Iris pigment epithelial cell (primary cell): ENCODE measurements at places on chromosomes 6 and 20.

DNA sequence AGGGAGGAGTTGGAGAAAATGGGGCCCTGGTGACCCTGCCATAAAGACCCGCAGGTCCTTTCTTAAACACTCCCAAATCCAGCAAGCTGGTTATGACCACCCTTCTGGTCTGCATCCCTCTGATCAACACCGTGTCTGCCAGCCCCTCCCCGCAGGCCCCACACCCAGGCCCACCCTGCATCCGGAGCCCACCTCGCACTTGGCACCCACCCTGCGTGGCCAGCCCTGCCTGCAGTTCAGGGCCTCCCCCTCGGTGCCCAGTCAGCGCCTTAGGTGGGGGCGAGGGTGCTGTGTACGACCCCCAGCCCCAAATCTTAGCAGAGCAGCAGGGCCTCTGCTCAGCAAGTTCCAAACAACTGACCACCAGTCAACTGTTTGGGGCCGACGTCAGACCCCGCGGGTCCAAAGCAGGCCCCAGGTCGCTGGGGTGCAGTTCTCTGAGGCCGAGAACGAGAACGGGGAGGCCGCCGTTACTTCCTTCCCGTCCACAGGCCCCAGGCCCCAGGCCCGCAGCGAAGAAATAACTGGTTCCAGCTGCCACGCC, 1.2 kb downstream of the ACSS1 start:
- no peak for DNase-seq

GRCh38 chr20:34022151-34022838, 28.6 kb downstream of the RALY start:
- DNase-seq = peak; percentile 11

DNA sequence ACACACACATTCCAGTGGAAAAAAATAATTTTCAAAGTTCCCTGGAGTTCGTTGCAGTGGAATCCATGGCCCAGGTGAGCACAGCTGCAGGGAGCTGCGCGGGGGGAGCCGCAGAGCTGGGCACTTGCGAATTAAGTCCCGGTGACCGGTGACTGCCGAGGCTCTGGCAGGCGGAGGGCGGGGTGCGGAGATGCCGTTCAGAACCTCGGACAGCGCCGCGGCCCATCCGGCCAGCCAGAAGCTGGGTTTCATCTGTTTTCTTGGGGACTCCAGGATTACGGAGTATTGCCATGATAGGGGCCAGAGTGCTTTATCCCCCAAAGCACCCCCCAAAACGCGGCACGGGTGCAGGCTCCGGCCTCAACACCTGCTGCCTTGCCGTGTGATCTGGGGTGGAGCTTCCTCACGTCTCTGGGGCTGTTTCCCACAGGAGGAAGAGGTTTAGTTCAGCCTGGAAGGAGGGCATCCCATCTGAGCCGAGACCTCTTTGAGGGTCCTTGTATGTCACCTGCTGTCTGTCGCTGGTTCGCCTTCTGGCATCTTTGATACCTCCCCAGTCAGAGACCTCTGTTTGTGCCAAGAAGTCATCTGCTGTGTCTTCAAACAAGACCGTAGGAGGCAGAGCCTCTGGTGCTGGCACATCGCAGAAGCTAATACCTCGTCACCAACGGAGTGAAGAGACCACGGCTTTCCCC, 99.4 kb downstream of the YTHDF1 start:
- DNase-seq = peak; percentile 16

GRCh38 chr6:108622641-108623298, 62.1 kb downstream of the FOXO3 start:
- peak; percentile 97 for DNase-seq

DNA sequence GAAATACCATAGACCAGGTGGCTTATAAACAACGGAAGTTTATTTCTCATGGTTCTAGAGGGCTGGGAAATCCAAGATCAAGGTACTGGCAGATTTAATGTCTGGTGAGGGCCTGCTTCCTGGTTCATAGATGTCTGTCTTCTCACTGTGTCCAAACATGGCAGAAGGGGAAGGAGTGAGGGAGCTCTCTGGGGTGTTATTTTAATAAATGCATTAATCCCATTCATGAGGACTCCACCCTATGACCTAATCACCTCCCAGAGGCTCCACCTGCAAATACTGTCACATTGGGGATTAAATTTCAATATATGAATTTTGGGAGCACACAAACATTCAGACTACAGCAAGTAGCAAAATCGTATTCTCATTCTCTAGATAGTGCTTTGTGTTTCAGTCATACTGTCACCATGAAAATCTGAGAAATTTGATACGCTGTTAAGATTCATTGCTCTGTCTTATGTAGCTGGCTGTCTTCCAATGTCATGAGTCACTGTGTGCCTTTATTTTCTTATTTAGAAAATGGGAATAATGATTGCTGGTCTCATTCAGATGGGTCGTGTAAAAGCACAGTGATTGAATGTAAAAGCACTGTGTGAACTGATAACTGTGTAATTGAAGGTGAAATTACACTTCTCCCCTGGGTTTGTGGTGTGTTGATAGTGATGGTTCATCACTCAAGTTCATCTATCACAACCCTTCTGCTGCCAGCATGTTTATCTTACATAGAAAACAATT, 8.9 kb upstream of the ERVFRD-1 start:
- DNase-seq = peak; percentile 78

- no peak for DNase-seq
These were observed 78.2 kb downstream of the ELOVL4 start for GRCh38 chr6:79869184-79869583.

DNA sequence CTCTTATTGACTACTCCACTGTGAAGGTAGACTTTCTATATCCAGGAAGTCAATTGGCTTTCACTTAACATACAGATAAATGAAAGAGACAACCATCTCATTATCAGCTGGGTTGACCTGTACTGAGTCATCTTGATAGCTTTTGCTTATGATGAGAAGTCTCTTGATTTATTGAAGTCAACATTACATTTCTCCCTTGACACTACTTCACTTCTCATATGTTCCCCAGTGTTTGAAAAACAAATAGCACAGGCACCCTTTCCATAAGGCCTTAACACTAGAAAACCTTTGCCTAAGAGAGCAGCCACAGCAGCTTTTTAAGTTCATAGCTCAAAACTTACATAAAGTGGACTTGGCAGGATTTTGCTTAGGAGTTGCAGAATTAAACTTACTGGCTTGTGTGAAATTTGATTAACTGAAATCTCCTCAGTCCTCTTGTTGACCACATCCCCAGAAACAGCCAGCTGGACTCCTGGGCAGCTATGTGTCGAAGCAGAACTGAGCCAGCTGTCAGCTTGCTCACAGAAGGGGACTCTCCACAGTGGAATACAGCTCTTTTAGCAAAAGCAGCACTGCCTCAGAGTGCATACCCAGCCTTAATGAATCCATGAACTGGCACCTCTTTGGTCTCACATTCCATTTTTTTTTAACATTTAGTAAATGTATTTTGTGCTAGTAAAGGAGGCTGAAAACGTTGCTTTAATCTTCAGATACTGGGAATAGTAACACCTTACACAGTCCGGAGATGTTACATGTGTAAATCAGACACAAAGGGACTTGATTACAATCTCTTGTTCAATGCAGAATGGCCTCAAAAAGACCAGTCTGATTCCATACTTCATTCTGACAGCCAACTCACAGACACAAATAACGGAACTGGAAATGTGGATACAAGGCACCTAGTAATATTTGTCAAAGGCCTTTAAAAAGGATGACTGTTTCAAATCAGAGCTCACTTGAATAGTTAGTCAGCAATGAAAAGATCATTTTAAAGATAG, 1532.7 kb downstream of the HACE1 start:
- no peak for DNase-seq

- DNase-seq = no peak
These were observed 21.2 kb downstream of the GNAS-AS1 start for GRCh38 chr20:58829531-58829941.

DNA sequence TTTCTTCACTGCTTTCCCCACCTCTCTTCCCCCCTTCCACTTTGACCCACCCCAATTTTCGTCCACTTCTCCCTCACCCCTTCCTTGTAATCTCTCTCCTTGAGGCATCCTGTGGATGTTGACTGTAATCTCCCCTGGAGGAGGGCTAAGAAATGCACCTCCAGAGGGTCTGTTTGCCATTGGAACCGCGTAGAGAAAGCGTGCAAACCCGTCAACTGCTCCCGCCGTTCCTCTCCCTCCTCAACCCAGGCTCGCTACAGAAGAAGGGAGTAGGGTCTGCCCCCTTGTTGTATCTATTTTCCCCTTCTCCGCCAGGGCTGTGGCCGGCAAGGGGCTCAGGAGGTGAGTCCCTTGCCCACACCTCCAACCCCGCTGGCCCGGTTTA, 502 bp upstream of the HTR1E start:
- DNase-seq = no peak

GRCh38 chr6:136749359-136749997, 42.8 kb downstream of the MAP3K5 start:
- DNase-seq = no peak

DNA sequence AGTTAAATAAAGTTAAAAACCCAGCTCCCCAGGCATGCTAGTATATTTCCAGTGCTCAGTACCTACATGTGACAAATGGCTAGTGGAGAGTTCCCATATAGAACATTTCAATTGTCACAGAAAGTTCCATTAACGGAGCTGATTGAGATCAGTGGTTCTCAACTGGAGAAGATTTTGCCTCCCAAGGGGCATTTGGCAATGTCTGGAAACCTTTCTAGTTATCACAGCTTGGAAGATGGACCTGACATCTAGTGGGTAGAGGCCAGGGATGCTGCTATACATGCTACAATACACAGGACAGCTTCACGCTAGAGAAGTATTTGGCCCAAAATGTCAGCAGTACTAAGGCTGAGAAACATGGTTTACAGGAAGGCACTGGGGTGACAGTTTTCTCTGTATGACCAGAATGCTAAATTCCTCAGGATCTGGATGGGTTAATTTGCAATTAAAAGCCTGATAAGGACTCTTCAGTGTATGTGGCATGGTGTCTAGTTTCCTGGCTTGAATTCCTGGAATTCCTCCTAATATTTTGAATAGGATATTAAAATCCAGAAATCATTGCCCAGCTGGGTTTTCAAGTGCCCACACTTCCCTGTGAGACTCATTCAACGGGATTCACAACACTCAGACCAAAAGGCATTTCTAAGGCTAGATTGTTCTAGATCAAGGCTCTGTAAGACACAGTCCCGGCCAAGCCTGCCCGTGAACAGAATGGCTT, 84.7 kb upstream of the SALL4 start:
- DNase-seq = no peak

GRCh38 chr6:142845624-142846458, 99.1 kb downstream of the HIVEP2 start:
- peak; percentile 94 for DNase-seq

GRCh38 chr6:111823831-111824607, 49.2 kb downstream of the FYN start:
- DNase-seq = peak; percentile 93

DNA sequence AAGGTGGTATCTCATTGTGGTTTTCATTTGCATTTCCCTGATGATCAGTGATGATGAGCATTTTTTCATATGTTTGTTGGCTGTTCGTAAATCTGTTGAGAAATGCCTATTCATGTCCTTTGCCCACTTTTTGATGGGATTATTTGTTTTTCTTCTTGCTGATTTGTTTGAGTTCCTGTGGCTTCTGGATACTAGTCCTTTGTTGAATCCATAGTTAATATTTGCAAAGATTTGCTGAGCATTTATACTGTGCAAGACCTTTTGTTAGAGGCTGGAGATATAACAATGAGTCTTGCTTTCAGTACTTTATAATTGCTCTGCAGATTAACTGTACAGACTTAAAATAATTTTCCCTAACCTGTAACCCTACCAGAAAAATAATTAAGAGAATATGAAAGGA, 35.6 kb downstream of the PDE7B start:
- no peak for DNase-seq

DNA sequence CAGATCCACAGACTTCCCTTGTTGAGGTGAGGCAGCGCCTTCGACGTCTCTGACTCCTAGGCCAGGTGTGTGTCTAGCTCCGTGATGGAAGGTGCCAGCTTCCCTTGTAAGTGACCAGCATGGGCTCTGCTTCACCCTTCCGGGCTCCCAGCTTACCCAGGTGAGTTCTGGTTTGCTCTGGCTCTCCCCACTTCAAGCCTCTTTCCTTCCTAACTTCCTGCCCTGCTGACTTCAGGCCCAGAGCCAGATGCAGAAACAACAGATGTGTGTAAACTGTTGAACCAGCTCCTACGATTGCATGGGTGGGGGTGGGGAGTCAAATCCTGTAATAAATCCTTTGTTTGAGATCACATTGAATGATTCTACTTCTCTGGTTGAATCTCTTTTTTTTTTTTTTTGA, 51.6 kb upstream of the BMP6 start:
- no peak for DNase-seq

DNA sequence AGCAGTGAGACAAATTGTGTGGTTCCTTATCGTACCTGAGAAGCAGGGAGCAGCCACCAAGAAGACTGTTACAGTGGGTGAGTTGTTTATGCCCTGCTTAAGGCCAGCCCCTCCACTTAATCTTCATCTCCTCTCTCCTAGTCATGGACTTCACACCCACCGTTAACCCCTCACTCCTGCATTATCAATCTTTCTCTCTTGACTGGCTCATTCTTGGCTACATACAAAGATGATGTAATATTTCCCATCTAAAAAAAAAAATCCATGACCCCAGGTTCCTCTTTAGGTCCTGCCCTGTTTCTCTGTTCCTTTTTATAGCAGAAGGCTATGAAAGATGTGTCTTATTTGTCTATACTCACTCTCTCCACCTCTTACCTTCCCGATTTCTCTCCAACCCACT, 72.4 kb downstream of the SHLD1 start:
- DNase-seq = no peak

DNA sequence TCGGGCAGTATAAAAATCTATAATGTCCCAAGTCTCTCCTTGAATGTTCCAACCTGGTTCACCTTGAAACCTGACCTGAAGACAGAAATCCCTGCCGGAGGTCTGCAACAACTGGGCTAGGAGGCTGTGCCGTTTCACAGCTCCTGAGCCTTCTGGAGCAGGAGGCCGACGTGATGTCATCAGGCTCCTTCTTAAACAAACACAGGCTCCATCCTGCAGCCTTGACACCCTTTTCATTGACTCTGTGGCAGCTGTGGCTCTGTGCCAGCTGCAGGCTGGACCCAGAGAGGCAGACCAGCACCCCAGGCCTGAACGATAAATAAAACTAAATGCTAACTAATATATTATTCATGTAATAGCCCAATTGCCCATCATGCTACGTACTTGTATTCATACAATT, 483.9 kb downstream of the CD83 start:
- no peak for DNase-seq

- no peak for DNase-seq
These were observed 98.4 kb downstream of the SYCP2 start for GRCh38 chr20:59835057-59835447.

DNA sequence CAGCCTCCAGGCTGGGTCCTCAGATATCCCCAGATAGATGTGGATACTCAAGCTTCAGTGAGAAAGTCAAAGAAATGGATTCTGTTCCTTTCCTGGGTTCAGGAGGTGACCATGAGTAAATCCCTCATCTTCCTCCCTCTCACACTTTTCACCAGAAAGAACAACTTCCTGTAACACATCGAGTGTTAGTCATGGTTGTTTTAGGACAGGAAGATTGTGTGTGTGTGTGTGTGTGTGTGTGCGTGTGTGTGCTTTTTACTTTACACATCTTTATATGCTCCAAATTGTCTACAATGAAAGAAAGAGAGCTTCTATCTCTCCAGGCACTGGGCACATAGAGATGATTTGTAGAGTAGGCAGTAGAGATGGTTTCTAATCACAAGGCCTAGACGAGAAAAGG, 139.9 kb downstream of the TBXT start:
- peak; percentile 62 for DNase-seq

- DNase-seq = no peak
These were observed 52.0 kb downstream of the CSE1L start for GRCh38 chr20:49098136-49098535.

GRCh38 chr6:15956205-15957106, 172.4 kb upstream of the MYLIP start:
- DNase-seq = peak; percentile 38

- no peak for DNase-seq
These were observed 289.4 kb downstream of the PHACTR1 start for GRCh38 chr6:13005994-13006393.
